Stimulated activated CD8-positive, alpha-beta memory T cell treated with anti-CD3 and anti-CD28 coated beads, Interleukin-4, amount 100 ng/mL, for 1 hour (primary cell): ENCODE measurements at places on chromosomes 5 and 9.

DNA sequence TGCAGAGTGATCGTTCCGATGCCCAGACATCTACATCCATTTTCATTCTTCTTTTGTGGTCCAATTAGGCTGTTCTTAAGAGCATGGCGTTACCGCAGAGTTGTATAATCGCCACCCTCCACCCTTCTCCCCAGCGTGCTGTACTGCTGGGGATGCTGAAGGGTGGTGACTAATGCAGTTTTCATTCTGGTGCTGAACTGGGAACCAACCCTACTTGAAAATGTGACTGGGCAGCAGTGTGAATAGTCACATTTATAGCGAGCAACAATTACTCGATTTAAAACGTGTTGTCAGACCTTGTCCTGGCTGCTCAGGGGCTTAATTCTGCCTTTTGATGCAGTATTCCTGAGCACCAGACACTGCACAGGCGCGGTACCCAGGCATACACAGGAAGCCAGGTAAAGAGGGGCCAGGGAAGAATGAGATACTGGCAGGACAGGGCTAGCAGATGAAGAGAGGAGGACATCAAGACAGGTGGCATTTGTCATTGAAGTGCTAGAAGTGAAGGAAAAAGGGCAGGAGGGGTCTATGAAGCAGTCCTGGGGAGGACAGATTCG is 719 bp upstream of the ISCA1 start:
- DNase-seq = no peak

DNA sequence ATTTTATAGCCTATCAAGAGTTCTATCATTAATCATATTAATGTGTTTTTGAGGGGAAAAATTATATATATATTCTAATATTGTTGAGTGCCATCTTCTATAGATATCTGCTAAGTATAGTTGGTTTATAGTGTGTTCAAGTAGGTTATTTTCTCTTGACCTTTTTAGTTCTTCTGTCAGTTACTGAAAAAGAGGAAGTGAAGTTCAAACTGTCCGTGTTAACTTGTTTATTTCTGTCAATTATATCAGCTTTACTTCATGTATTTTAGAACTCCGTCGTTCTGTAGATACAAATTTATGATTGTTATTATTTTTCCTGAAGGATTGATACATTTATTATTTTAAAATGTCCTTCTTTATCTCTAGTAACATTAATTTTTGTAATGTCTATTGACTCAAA is 1209.1 kb downstream of the CDH12 start:
- DNase-seq = no peak

GRCh38 chr5:154356020-154356655 is 89.7 kb upstream of the SAP30L start:
- no peak for DNase-seq

- no peak for DNase-seq
Measured at GRCh38 chr5:172385010-172385563, 69.2 kb downstream of the SH3PXD2B start.

DNA sequence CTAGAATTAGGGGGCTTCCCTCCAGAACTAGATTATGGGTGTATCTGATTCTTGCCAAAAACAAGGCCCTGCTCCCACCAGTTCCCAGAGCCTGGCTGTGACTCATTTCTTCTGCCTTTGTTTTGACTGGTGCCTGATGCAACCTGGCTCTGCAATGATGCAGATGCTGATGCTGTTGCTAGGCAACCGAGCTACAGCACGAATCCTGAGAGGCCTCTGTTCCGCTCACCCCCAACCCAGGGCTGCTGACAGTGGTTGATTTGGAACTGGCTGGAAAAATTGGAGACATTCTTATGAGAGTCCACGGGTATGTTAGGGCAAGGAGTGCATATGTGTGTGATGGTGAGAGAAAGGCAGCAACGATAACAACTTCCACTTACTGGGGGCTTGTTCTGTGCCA is 100.3 kb downstream of the NSG2 start:
- no peak for DNase-seq

DNA sequence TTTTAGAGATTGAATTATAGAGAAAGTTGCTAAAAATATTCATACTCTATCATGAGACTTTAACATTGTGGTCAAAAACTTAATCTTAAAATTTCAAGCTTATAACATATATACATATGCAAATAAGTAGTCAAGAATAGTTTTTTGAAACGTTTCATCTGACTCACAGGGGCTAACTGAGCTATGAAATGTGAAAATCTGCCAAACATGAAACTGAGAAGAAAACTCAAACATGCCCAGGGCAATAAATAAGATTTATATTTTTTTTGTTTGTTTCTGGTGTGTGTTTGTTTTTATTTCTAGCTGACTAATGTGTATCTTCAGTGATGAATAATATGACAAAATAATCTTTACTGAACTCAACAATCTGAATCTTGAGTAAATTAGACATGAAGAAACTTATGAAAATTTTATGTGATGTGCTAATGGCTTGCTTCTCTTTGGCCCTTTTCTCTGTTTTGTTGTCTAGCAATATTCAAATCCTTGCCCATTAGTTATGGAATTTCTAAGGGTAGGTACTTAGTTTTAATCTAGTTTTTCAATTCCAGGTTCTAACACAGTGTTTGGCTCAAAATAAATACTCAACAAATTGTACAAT is 99.9 kb downstream of the FAM174A start:
- DNase-seq = no peak

DNA sequence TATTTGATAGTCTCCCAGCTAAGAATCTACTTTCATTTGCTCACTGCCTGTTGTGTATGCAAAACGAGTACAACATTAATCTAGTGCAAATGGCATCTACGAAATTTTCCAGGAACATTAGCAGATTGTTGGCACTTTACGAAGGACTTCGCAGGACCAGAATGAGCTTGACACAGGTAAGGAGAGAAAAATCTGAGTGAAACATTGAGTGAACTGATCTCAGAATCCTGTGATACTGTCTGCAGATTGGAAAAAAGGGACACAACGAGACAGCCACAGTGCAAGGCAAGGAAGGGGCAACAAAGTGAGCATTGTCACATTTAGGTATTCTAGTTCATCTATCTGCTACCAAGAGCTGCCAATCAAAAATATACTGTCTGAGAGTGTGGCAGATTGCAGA is 350.5 kb downstream of the ZNF608 start:
- no peak for DNase-seq

DNA sequence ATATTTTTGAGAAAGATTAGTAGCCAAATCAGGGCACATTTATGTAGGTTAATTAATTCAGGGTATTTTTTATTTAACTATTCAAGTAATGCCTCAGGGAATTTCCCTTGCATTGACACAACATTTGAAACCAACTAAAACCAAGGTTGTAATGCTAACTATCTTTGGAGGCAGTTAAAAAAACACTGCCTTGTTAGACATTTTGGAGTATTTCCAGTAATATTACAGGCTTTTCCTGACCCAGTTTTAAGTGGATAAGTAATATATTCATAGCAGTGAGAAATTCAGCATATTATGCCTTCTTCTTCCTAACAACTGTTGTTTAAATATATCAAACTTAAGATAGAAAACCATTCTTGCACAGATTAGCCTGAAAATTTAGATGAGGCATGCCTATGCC is 175.1 kb downstream of the TMC1 start:
- no peak for DNase-seq

- DNase-seq = no peak
Measured at GRCh38 chr9:137740312-137740711, 121.5 kb downstream of the EHMT1 start.

GRCh38 chr9:126975327-126976220 is 61.0 kb downstream of the RALGPS1 start:
- no peak for DNase-seq

- DNase-seq = no peak
Measured at GRCh38 chr5:34655354-34655991, 655 bp upstream of the RAI14 start.

GRCh38 chr9:129595903-129596540 is 24.9 kb downstream of the C9orf50 start:
- no peak for DNase-seq

- DNase-seq = no peak
Measured at GRCh38 chr9:110048976-110049698, 158.8 kb downstream of the C9orf152 start.

GRCh38 chr9:87478226-87478992 is 19.3 kb upstream of the DAPK1 start:
- DNase-seq = no peak

DNA sequence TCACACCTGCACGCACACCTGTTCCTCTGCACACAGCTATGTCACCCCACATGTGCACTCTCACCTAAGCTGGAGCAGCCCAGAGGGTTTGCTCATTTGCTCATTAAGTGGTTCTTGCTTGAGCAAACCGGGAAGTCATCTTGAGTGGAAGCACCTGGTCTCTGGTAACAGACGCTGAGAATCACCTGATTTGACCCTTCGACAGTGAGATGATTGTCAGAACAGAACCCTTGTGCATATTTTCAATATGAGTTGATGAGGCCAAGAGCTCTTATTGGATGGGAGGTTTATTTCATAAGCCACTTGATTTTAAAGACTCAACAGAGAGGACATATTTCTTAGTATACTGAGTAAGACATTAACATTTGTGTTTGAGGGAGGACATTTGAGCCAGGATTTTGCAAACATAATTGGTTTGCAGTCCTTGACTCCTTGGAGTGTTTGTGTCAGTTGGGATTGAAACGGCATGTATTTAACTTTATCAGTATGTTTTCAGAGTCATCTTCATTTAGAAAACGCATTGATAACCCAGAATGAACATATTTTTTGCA is 22.1 kb upstream of the LPCAT1 start:
- no peak for DNase-seq

GRCh38 chr5:96315431-96315830 is 117.6 kb downstream of the PCSK1 start:
- no peak for DNase-seq

DNA sequence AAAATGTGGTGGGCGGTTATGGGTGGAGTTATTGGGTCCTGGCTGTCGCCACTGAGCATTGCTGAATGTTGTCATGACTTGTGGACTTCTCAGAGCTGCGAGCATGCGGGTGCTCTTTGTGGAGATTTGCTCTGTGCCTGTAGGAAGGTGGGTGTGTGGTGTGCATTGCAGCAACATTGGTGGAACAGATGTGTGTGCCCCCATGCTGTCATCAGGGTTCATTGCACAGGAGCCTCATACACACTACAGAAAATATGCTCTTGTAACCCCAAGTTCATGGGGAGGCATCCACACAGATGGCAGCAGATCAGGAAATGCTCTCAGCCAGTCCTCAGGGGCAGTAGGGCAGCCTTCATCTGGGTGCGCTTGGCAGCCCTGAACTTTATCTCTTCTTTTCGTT is 55.9 kb upstream of the PHF2 start:
- DNase-seq = no peak
